ENCODE measurements at places on chromosomes 5 and 9.

GRCh38 chr5:80406980-80407734 lies 707 bp upstream of the ZFYVE16 start:
- DNase-seq: peak; percentile 62

- no peak for DNase-seq
Observed at GRCh38 chr5:42879291-42879690, 67.6 kb upstream of the SELENOP start.

- no peak for DNase-seq
Observed at GRCh38 chr5:55021410-55021809, 2.6 kb upstream of the GZMK start.

GRCh38 chr5:61619777-61620518 lies 287.9 kb downstream of the ZSWIM6 start:
- no peak for DNase-seq

DNA sequence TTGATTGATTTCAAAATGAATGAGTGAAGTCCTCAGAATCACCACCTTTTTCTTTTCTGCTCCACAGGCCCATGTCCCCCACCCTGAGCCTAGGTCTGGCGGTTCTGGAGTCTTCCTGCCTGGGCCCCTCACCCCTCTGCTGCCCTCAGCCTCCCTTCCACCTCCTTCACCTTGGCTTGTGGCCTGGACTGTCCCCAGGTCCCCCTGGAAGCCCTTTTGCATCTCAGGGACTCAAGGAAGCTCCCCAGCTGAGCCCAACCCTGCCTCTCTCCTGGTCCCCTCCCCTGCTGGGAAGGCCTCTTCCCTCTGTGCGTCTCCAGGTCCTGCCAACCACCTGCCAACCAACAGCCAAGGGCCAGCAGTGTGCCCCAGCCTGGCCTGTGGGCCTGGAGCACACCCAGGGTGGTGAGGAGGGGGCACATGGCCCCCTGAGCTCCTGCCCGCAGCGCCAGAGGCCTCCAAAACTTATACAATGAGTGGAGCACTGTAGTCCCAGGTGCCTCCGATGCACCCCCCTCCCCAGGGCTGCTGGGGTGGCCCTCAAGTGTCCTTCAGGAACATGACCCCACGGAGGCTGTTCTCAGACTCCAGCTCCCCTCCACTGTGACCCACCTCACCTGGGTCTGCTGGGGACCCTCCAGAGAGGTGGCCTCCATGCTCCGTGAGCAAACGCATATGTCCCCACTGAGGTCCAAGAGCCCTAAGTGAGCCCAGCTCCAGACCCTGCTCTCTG lies 20.3 kb downstream of the GLT6D1 start:
- no peak for DNase-seq

- peak; percentile 79 for DNase-seq
Observed at GRCh38 chr9:124771867-124772679, 962 bp upstream of the NR6A1 start.

- no peak for DNase-seq
Observed at GRCh38 chr5:155258161-155258560, 244.6 kb downstream of the KIF4B start.
